ENCODE measurements at places on chromosomes 6 and 20.
A peak's percentile ranks its signal among the peaks of the same experiment; 100 is the strongest.

- no peak for DNase-seq
These were observed 56.4 kb downstream of the FOXF2 start for GRCh38 chr6:1445650-1446330.

DNA sequence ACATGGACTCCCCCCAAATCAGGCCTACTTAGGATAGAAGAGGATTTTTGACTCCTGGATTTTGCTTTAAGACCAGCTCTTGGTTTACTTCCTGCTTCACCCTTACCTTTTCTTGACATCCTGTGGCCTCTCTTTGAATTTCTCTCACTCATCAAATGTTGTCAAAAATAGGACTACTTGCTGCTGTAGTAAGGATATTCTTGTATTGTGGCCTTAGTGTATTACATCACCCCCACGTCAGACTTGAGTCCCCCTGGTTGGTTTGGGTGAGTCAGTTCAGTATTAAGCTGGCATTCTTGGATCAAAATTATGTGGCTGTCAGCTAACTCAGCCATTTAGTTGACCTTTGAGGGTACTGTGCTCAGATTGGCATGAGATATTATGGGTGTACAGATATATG lies 1.1 kb downstream of the TPX2 start:
- no peak for DNase-seq

DNA sequence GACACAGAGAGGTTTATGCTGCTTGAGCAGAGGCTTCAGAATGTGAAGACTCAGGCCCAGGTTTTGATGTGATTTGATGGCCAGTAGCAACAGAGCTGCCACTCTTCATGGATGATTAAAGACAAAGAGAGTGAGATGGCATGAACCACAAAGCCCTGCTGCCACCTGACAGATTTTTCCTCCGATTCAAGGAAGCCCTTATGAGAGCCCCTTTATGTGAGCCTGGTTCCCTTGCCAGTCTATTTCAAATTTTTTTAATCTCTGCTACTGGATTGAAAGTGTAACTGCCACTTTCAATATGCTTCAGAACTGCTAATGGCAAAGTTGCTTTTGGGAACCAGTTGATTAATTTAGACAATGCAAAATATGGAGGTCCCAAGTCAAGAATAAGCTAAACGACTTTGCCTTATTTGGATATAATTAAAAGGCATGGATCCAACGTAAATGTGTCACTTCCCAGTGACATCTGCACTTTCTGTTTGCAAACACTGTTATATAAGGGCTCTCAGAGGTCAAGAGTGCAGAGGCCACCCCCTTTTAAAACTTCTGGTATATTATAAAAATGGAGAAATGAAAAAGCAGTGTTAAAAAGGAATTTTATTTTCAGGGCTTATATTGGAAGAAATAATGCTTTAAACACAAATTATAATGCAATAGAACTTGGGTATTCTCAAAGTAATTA lies 238.9 kb upstream of the FLRT3 start:
- no peak for DNase-seq

DNA sequence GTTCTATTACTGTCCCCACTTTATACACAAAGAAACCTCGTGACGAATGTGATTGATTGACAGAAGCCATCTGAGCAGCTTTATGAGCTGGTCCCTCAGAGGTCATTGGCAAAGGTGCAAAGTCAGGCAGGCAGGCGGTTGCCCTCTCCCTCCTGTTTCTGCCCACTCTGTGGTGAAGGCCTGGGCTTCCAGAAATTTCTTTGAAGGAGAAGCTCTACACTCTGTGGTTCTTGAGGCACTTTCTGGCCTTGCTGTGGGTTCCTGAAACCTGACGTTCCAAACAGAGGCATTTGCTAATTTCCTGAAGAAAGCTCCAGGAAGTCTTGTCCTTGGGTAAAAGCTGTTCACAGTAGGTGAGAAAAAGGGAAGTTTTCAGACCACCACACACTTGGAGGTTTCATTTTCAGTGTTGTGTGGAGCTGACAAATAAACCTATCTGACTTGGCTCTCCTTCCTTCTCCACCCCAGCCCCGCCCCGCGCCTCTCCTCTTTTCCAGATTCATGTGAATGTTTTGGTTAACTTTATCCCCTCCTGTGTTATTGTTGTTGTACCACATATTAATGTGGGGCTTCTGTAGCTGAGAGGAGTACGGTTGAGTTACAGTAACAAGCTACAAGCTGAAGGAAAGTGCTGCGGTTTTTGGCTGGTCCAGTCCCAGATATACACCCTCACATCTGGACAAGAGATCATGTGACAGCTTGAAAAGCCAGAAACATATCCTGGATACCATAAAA lies 274.1 kb downstream of the CLIC5 start:
- no peak for DNase-seq

- DNase-seq, result no peak
These were observed 89.2 kb downstream of the RSPH3 start for GRCh38 chr6:158910484-158911440.

DNA sequence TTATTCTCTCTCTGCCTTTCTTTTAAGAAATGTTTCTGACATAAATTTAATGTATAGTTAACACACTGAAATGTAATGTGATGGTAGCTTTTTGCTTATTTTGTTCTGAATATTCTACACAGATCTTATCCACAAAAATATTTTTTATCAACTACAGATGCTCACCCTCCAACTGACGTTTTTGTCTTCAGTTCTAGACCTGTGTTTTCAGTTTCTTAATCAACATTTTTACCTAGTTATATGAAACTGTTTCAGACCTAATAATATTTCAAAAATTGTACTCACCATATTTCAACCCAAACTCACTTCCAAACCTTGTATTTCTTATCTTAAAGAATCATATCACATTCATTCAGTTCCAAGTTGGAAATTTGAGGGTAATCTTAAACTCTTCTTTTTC lies 452.8 kb downstream of the RFPL4B start:
- DNase-seq, result no peak

GRCh38 chr6:34529665-34530327 lies 26.3 kb downstream of the SPDEF start:
- no peak for DNase-seq

DNA sequence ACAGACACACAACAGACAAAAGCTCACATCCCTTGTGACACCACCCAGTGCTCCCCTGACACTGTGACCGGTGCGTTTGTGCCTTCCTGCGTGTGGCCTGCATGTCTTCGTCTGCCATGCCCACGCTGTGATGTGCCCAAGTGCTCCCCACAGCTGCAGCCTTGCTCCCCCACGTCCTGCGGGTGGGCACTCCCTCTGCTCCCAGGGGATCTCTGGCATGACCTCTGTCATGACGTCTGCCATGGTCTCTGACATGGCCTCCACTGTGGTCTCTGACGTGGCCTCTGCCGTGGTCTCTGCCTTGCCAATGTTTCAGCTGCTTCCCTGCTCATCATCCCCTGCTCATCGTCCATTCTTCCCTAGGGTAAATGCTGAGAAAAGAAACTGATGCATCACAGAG lies 200.9 kb downstream of the DLL1 start:
- DNase-seq, result no peak

GRCh38 chr6:163366288-163366687 lies 48.2 kb upstream of the QKI start:
- no peak for DNase-seq

DNA sequence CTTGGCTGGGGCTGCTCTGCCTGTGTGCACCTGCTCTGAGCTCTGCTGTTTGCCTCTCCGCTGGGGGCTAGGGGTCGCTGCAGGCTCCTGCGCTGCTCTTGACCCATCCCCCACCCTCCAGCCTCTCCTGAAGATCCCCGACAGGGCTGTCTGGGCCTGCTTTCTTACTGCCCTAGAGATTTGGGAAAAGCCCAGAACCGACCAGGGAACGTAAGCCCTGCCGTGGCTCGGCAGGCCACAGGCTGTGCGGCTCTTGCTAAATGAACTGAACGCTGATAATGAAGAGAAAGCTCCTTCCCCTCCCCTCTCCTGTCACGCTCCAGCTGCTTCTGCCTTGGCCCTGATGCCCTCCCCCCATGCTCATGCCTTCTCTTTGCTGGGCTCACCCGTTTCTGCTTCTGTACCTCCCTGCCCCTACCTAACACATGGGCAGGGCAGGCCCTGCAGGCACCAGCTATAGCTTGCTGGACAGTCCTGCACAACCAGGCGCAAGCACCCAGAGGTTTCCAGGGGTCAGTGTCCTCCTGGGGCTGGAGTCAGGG lies 32.0 kb upstream of the PCMTD2 start:
- no peak for DNase-seq

DNA sequence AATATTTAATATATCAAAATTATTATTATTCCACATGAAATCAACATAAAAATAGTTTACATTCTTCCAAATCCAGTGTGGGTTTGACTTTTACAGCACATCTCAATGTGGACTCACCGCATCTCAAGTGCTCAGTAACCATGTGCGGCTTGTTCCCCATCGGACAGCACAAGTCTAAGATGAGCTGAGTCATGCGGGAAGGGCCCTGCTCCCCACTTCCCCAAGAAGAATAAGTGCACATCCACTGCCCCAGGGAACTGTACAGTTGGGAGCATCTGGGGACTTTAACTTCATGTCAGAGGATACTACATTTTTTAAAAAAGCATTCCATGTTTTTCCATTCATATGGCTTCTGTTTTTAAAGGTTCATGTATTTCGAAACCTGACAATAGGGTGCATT lies 325.6 kb downstream of the BTBD3 start:
- DNase-seq, result no peak

DNA sequence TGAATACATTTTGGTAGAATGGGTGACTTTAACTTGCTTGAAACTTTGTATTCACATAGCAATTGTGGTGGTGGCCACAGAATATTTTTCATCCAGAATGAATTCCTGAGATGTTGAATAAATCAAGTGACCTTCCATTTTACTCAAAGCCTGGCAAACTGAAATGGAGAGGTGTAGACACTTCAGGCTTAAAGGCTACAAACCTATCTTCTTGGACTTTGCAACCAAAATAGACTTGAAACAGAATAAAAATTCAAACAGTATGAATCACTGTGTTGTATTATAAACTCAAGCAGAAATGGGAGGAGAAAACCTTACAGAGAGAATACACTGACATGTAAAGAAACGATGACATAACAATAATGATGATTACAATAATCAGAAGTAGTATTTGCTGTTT lies 371.6 kb downstream of the BCKDHB start:
- DNase-seq, result no peak

DNA sequence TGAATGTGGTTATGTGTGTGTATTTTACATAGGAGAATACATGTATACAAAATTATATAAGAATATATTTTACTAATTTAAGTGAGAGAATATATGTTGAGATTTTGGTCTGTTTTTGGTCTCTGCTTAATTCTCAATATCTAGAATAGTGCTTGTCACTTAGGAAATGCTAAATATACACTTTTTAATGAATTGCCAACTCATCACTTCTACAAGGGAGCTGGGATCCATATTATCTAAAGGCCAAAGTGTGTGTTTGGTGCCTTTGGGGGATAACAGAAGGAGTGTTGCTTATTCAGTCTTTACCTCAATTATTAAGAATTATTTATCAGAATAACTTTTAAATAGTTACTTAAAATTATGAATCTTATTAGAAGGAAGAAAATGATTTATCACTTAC lies 1304.8 kb downstream of the HACE1 start:
- DNase-seq, result no peak

DNA sequence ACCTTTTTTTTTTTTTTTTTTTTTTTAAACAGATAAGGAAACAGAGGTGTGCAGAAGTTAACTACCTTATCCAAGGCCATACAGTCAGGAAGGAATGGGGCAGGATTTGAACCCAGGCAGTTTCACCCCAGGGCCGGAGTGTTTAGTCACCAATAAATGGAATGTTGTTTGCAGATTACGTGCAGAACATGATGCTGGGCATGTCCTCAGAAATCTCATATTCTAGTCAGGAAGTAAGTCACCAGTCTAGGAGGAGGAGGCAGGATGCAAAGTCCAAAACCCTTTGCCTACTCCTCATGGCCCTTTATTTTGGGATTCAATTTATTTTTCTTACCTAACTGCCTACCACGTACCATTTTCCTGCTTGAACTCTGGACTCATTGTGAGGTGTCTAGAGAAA lies 57.1 kb upstream of the LRRC1 start:
- DNase-seq, result no peak

- no peak for DNase-seq
These were observed 29.2 kb downstream of the YTHDF1 start for GRCh38 chr20:63186528-63187316.

- no peak for DNase-seq
These were observed 39.0 kb upstream of the CRISP1 start for GRCh38 chr6:49905296-49905695.

DNA sequence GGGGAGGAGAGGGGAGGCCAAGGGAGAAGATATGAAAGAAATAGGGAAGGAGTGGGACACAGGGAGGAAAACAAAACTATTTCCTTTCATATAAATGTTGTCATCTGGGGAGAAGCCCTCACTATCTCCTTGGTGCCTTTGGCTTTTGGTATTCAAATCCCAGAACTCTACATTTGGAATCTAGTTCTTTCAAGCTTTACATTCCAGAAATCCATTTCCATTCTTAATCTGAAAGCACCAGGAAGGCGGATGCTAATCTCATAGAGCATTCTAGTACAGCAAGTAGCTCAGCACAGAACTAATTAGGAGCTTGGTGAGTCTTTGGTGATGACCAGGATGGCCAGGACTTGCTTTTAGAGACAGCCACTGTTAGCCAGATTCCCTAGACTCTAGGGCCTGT lies 177.9 kb downstream of the KIF16B start:
- no peak for DNase-seq

- DNase-seq, result no peak
These were observed 5.3 kb upstream of the PRR18 start for GRCh38 chr6:166313255-166314070.

- DNase-seq, result no peak
These were observed 37.0 kb downstream of the SHLD1 start for GRCh38 chr20:5786930-5787795.

- no peak for DNase-seq
These were observed 114.1 kb upstream of the SMLR1 start for GRCh38 chr6:130713144-130713543.

- peak; percentile 15 for DNase-seq
These were observed 64.9 kb upstream of the ARHGAP18 start for GRCh38 chr6:129774697-129775447.

DNA sequence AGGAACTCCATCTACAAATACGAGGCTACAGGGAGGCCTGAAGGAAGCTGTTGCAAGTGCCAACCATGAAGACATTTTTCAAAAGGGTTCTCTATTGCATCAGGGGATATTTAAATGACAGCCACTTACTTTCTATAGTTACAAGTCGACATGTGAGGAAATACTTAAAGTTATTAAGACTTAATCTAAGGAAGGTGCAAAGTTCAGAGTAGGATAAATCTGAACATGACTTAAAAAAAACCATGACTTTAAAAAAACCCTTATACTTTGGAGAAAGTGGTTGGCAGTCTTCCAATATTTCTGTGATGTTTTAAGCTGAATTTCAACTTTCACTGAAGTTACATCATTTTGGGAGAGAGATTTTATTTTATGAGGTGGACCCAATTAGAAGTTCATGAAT lies 56.3 kb upstream of the EMILIN3 start:
- no peak for DNase-seq

DNA sequence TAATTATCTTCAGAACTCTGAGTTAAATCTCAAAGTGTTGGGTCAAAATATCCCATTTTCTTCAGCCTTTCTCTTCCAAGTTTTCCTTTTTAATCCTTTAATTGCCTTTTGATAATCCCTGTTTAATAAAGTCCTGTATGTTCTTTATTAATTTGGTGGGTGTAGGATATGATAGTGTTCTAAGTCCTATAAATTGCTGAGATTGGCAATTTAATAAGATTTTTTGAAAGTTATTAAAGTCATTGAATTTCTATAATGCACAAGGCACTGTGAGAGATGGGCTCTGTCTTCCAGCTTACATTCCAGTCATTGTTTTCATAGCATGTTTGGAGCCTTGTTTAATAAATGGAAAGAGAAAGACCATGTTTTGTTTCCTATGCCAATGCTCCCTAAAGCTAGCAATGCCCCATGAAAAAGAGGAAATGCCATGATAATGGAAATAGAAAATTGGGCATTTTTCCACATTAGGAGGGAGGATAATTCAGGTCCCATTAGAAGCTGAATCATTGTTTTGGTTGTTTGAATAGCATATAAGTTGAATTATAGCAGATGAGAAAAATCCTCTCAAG lies 404.8 kb downstream of the CD109 start:
- DNase-seq, result no peak

Measured in thoracic aorta (tissue), 2 donors.